NCI-H345 (cell line): ENCODE measurements at places on chromosomes 2 and 18.
A peak's percentile ranks its signal among the peaks of the same experiment; 100 is the strongest.

GRCh38 chr2:8229546-8229986, 452.3 kb upstream of the ID2 start:
- no peak for DNase-seq

GRCh38 chr2:30165617-30166016, 18.8 kb downstream of the YPEL5 start:
- peak; percentile 12 for DNase-seq

DNA sequence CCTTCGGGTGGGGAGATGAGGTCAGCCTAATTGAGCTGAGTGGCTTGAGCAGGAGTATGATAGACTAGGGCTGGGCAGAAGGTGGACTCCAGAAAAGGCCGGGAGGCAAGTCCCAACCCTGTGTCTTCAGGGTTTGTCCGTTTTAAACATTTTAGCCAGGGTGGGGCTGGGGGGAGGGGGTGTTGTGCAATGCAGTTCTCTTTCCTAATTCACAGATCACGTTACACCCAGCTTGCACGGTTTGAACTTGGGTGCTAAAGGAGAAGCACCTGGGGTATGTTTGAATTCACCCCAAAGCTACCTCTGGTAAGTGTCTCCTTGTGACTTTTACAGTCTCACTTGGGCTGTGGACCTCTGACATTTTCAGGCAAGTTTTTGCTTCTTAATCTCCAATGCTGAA, 233.3 kb downstream of the AGAP1 start:
- no peak for DNase-seq

DNA sequence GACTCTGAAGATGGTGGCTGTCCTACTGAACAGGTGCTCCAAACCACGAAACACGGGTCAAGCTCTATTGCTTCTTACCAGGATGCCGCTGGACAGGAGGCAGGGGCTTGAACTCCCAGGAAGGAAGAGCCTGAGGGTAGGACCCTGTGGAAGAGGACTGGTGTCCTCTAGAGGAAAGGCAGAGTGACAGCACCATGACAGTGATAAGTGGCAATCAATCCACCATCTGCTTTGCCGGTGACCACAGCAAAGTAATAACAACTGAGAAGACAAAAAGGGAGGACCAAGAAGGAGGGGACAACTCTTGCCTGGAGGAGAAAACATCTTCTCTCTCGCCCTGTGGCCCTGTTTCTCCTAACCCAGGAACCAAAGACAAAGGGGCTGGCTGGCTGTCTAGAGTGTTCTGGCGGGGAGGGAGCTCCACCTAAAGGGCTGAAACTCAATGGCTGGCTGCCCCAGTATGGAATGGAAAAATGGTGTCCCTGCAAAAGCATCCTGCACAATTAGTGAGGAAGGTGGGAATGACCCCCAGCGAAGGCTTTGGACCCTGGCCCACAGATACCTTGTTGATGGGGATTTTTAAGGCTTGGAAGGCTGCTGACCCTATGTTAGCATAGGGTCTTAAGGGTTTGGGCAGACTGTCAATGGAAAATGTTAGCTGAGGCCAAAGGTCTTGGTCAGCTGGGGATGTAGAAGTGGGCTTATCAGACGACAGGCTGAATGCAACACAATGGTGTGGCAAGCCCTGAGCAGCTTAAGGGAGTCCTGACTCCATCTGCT, 35.4 kb downstream of the PROC start:
- no peak for DNase-seq
